ENCODE measurements at places on chromosomes 3 and 15.

GRCh38 chr3:13530241-13531009 lies 18.5 kb upstream of the FBLN2 start:
- no peak for DNase-seq

DNA sequence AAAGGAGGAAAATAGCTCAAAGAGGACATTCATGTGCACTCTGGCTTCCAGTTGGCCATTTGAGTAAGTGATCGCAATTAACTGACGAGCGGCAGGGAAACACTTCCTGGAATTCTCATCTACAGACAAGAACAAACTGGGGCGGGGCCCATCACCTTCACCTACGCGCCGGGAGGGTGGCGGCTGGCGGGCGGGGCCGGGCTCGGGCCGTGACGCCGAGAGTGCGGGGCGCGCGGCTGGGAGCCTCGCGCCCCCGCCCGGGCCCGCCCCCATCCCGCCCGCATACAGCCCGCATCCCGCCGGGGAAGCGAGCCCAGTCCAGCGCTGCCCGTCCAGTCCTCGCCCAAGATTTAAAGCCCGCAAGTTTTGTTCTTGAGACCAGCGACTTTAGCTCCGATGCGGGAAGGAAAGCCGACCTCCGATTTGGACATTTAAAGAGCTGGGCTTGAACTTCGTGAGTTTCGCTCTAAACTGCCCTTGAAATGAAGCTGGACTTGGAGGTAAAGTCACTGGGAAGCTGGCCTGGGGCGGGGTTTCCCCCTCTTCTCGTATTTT lies at the start of gene B3GNT5:
TSS of gene B3GNT5 (plus strand) at position 281 of the 555 bp plus-strand sequence. CDS start 16,546 bp downstream, outside the sequence.
- no peak for DNase-seq

DNA sequence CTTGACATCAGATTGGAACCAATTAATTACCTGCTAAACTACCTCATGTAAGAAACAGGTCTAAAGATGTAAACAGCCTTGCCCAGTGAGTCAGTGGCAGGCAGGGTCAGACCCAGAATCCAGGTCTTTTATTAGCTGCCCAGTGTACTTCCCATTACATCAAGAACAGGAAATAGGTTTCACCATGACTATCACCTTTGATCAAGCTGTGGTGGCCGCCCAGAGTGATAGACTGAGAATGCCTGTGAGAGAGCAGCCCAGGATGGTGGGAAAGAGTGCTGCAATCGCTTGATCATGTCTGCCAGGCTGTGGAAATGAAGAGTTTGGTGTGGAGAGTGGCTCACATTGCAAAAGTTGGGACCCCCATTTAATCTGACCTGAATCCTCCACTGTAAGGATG lies 61.3 kb upstream of the PIAS1 start:
- DNase-seq = no peak

DNA sequence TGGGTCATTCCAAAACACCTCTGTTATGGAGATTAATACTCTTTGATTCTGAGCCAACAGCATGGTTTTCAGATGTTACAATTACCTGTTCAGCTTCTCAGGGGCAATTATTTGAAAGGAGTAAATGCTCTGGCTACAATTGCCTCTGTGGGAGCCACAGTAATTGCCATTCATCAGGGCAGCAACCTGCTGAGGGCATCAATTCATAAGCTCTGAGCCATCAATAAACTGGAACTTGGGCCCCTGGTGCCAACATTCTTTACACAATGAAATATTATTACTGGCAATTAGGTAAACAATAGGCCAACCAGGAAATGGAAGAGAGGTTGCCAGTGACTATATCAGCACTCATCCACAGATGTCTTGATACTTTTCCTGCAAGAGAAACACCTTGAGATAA lies 660.8 kb downstream of the MECOM start:
- DNase-seq = no peak

DNA sequence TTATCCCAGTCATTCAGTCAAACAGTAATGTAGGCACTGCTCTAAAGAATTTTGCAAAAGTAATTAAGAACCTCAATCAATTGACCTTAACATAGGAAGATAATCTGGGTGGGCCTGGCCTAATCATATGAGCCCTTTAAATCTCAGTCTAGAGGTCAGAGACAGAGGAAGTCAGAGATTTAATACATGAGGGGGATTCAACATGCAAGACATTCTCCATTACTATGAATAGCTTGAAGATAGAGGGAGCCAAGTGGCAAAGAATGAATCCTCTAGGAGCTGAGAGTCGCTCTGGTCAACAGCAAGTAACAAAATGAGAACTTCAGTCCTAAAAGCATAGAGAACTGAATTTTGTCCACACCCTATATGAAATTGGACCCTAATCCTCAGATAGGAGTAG lies 39.0 kb upstream of the MBNL1 start:
- DNase-seq = no peak

DNA sequence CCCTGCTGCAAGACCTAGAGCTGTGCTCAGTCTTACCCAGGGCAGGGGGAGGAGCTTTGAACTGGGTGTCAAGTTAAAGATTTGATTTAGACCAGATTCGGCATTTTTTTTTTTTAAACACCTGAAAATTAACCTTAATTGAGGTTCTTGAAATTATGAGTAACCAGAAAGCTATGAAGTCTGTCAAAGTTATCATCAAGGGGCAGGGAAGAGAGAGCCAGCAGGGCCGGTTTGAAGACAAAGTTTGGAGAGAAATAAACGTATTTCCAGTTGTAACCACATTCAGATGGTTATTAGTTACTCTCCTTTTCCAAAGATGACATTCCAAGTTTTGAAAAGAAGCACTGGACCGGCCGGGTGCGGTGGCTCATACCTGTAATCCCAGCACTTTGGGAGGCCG lies 12.0 kb downstream of the TMEM266 start:
- DNase-seq = no peak

- no peak for DNase-seq
These were observed 61.5 kb upstream of the DCBLD2 start for GRCh38 chr3:98962951-98963350.

DNA sequence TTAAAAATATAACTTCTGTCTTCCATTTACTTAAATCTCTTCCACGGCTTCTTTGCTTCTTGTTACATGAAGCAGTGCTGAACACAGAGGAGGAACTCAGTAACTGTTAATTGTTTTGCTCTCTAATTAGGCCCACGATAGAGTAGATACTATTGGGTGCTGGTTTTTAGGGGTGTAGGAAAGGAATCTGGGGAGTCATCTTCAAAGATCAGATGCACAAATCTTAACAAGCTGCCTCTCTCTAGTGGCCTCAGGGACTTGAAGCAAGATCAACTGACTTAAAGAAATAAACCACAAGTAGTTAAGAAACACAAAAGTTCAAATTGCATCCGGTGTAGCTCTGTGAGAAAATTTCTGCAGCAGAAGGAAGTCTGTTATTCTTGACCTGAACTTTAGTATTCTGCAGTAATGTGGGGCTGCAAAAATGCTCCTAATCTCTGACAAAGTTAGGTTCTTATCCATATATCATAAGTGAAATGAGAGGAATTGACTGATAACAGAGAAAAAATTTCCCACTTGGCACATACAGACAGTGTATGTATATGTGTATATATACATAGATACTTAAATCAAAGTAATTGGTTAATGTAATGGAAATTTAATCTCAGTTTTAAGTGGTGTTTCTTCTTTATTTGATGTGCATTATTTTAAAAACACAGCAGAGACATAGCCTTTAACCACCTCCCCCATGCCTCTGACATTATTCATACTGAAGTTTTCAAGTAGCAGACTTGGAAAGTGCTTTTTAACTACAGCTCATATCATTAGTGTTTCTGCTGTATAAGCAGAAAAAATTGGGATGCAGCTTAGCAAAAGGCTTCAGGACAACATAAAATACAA lies 51.8 kb downstream of the CHST2 start:
- no peak for DNase-seq

- DNase-seq = no peak
These were observed 50.0 kb downstream of the CYP19A1 start for GRCh38 chr15:51288143-51289065.

DNA sequence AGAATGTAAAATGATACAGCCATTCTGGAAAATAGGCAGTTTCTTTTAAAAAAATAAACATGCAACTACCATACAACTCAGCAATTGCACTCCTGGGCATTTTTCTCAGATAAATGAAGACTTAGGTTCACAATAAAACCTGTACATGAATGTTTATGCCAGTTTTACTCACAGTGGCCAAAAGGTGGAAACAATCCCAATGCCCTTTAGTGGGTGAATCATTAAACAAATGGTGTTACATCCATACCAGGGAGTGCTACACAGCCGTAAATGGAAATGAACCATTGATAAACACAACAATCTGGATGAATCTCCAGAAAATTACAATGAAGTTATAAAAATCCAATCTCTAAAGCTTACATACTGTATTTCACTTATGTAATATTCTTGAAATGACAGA lies 140.3 kb downstream of the ADAMTSL3 start:
- no peak for DNase-seq

All from cerebellar nuclear complex (tissue), 1 donor.